ENCODE measurements at places on chromosomes 7 and 10.

- no peak for DNase-seq
These were observed 85.7 kb upstream of the GPR26 start for GRCh38 chr10:123580426-123580825.

DNA sequence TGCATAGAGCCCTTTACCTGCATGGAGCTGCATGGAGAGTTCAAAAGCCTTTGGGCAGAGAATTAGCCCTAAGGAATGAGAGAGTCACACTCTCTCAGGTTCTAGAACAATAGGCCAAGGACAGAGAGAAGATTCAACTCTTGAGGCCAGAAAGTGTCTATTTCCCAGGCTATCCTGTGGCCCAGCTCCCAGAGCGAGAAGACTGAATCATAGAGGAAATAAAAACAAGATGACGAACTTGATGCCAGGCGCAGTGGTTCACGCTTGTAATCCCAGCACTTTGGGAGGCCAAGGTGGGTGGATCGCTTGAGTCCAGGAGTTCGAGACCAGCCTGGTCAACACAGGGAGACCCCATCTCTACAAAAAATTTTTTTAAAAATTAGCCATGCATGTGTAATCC is 18.3 kb upstream of the PODXL start:
- no peak for DNase-seq

DNA sequence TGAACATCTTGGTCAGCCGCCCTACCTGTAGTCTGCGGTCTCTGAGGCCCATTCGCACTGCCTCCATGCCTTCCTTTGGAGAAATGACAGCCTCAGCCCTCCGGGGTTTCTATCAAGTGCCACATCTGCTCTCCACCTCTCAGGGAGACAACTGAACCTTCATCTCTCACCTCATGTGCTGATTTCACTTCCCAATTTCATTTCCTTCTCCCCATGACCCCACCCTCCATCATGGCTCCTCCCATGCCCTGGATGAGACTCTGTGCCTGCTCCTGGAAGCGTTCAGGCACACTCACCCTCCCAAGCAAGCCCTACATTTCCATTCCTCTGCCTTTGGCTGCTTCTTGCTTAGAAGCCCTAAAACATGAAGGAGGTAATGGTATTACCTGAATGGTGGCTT is 7.8 kb upstream of the SCD start:
- DNase-seq, result no peak

DNA sequence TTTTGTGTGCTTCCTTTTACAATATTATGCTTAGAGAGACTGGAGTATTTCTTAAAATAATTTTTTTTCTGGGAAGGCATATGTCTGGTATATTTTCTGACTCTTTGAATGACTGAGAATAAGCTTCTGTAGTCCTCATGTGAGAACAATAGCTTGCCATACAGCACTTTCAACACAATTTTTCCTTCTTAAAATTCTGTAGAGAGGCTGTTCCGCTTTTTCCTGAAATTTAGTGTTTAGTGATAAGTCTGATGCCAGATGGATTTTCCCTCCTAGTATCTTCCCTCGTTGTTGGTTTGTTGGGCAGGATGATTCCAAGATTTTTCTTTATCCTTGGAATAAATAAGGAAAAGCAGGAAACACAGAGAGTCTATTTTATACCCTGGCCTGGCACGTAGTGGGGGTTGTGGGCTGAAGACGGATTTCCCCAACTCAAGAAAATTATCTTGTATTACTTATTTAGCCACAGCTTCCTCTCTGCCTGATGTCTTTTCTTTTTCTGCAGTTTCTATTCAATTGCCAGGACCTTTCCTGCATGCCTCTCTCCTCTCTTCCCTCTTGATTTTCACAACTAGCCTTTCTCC is 111.2 kb downstream of the AOAH start:
- DNase-seq, result no peak

DNA sequence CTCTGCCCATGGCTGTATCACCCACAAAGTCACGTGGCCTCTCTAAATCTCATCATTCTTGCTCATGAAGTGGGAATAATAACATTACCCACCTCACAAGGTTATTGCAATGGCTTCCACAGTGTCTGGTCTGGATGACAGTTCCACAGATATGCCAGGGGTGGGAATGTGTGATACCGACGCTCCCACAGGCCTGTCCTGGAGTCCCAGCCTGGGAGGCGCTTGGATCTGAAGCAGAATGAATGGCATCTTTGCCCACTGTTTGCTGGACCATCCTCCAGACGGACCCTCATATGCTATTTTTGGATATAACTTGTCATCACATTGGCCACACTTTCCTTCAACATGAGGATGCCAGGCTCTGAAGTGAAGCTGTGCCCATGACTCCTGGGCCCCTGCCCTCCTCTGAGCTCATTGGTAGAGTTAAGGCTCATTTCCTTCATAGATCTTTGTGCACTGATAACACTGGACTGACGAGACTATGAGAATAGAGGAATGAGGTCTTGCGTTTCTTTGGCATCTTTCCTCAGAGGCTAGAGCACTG is 279.8 kb upstream of the ZNF32 start:
- DNase-seq, result no peak

- DNase-seq, result no peak
These were observed 83.3 kb upstream of the PPIF start for GRCh38 chr10:79263939-79264338.

DNA sequence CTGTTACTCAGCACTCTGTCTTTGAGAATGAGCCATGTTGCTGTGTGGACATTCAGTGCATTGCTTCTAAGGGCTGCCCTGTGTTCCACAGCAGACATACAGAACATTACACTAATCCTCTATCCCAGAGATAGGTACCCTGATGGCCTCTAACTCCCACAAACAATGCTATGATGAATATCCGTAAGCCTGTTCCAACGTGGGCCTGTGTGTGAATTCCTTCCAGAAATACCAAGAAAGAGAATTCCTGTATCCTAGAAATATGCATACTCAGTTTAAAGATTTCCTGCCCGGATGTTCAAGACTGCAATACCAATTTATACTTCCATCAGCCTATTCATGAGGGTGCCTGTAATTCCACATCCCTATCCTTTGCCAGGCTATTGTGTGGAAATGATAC is 21.3 kb upstream of the ST8SIA6 start:
- DNase-seq, result no peak

DNA sequence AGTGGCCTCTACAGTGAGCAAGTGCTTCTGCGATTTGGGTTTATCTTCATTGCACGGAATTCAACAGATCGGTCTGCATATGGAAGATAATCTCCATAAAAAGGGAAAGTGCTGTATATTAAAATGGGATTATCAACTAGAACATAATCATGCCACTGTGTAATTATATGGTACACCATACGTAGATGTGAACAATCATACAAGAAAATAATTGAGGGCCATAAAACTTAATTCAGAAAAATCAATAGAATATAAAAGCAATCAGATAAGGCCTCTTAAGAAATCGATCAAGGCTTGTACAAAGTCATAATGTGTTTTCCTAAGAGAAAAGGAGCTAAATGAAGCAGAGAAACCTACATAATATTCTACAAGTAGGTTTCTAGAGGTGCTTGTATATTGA is 157.5 kb upstream of the MGMT start:
- DNase-seq, result no peak

- DNase-seq, result no peak
These were observed 21.3 kb upstream of the CPXM2 start for GRCh38 chr10:123912871-123913270.

DNA sequence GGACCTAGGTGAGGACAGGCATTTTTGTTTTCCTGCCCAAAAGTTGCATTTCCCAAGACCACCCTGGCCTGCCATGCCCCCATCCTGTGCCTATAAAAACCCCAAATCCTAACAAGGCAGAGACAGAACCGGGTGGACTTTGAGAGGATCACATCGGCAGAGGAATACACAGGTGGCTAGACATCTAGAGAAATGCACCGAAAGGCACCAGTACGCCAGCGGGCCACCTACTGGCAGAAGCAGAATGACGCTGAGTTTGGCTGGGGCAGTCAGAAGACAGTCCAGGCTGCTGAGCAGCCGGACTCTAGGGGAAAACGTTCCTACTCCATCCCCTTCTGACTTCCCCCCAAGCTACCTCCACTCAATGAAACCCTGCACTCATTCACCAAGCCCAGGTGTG is 2.8 kb downstream of the AKR1C4 start:
- peak; percentile 46 for DNase-seq

- no peak for DNase-seq
These were observed 32.7 kb upstream of the NRF1 start for GRCh38 chr7:129578829-129579228.

DNA sequence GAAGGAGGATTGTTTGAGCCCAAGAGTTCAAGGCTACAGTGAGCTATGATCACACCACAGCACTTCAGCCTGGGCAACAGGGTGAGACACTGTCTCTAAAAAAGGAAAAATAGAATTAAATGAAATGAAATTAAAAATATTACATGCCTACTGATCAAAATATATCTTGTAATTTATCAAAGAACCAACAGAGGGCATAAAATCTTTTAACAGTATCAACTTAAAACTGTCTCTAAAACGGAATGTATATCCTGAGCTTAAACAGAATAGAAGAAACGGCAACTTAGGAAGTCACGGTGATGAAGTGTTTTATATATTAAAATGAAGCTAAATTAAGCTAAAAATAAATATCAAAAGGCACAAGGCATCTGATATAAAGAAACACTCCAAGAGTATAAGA is 78.8 kb downstream of the MTPAP start:
- no peak for DNase-seq

DNA sequence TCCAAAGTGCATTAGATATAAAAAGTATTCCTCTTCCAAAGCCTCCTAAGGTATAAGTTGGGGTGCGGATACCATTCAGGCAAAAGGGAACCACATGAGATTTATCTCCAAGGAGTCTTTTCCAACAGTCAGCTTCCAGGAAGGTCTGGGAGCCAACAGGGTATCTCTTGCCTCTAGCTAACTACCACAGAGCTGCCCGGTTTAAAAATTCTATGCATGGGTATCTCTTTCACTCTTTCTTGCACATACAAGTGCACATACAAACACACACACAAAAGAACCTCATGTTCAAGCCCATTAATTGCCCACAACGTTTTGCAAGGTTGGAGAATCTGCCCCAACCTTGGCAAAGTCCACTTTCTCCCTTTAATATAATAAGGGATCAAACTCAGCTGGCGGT is 80.7 kb downstream of the CDK6 start:
- DNase-seq, result no peak

DNA sequence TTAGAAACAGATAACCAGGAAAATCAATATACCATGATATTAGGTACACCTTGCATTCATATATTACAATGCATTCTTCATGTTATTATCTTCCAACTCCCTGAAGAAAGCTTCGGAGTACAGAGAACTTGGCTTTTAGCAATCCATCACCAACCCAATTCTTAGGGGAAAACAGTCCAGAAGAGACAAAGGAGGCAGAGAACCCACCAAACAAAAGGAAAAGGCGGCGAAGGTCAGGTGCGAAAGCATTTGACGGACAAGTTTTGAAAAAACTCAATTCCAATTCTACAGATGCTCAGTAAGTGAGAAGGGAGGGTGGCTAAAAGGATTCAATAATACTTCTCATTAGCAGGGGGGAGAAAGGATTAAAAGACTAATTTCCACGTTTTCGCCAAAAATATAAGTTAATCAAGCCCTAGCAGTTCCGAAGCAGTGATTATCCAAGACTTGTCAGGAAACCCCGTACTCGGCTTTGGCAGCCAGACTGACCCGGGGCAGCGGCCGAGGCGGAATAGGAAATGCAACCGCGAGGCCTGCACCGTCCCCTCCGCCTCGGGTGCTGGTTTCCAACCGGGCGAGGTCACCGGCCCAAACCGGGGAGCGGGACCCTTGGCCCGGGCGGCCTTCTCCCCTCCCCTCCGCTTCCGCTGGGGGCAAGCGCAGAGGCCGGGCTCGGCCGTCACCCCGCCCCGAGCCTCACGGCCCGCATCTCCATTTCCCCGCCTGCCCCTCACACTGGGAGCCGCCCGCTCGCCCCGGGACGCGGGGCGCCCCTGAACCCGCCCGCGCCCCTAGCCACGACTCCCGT is 747 bp downstream of the GDI2 start:
- DNase-seq, result peak; percentile 59

GRCh38 chr7:4024806-4025205 is 657.3 kb upstream of the FOXK1 start:
- DNase-seq, result no peak

DNA sequence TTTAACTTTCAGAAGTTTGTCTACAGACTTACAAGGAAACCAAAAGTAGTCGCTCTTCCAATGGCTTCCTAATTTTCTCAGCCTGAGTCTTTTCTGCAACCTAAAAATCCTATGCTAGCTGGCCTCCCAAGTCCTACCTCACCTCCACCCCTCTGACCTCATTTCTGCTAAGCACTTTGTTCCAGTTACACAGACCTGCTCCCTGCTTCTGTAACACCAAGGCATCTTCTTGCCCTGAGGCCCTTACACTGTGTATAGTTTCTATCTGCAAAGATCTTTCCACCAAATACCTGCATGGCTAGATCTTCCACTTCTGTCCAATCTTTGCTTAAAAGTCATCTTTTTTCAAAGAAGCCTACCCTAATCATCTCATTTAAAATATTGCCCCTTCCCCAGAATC is 1.9 kb upstream of the SNX13 start:
- no peak for DNase-seq

- no peak for DNase-seq
These were observed 321.4 kb upstream of the HGF start for GRCh38 chr7:82091126-82091684.

GRCh38 chr10:72340510-72341261 is 14.0 kb downstream of the DNAJB12 start:
- DNase-seq, result peak; percentile 90

- DNase-seq, result no peak
These were observed 19.8 kb downstream of the TSPAN14 start for GRCh38 chr10:80473692-80474596.

- no peak for DNase-seq
These were observed 183.2 kb downstream of the RTKN2 start for GRCh38 chr10:62085404-62085803.

GRCh38 chr10:76624470-76624869 is 1013.1 kb downstream of the KCNMA1 start:
- DNase-seq, result no peak

DNA sequence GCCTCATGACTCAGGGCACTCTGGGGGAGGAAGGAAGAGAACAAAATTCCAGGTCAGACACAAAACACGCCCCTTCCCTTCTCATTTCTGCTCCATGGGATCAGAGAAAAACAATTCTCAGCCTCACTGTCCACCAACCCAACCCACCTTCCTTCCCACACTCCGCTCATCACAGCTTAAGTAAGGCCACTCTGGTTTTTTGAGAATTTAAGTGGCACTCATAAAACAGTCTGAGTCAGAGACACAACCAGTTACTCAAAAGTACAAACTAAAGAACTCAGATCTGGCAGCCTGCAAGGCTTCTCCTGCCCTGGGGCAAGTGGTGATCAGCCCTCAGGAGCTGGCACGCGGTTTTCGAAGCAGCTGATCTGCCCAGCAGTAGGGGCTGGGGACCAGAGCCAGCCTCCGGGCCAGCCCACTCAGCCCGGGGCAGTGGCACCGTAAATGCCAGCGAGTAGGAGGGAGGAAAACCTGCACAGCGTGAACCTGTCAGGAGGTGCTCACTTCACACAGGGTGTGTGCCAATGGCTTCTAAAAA is 39.1 kb upstream of the ABLIM1 start:
- no peak for DNase-seq

- DNase-seq, result no peak
These were observed 147.5 kb downstream of the SEMA3D start for GRCh38 chr7:85039196-85039923.

- DNase-seq, result no peak
These were observed 26.5 kb downstream of the ANKRD7 start for GRCh38 chr7:118250860-118251494.

GRCh38 chr10:52649511-52649910 is 123.1 kb downstream of the MBL2 start:
- DNase-seq, result no peak

Data from WTC11 (cell line).